A172 (cell line): ENCODE measurements at places on chromosomes 5 and 9.

- DNase-seq, result no peak
Measured at GRCh38 chr5:14237317-14238086, 94.4 kb downstream of the TRIO start.

DNA sequence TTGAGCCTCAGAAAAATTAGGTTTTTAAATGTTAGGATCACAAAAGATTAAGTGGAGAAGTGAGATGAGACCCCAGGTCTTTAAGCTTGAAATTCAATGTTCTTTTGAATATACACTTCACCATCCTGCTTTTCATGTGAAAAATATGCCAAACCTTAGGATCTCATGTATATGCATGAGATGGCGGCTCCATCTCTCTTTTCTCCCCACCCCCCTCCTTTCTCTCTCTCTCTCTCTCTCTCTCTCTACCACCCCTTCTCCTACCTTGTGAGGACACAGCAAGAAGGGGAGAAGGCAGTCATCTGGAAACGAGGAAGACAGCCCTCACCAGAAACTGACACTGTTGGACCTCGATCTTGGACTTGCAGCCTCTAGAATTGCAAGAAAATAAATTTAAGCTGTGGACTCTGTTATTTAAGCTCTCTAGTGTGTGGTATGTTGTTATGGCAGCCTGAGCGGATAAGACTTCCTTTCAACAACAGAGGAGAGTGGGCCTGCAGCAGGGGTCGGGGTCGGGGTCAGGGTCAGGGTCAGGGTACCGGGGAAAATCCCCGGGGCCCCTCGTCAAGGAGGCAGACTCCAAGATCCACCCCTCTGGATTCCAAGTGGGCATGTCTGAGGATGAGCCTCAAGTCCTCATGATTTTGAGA is 16.4 kb upstream of the ALDH1B1 start:
- no peak for DNase-seq

GRCh38 chr9:131867611-131868192 is 127.8 kb upstream of the RAPGEF1 start:
- DNase-seq, result no peak

- no peak for DNase-seq
Measured at GRCh38 chr5:170476704-170477103, 27.1 kb upstream of the KCNIP1 start.

DNA sequence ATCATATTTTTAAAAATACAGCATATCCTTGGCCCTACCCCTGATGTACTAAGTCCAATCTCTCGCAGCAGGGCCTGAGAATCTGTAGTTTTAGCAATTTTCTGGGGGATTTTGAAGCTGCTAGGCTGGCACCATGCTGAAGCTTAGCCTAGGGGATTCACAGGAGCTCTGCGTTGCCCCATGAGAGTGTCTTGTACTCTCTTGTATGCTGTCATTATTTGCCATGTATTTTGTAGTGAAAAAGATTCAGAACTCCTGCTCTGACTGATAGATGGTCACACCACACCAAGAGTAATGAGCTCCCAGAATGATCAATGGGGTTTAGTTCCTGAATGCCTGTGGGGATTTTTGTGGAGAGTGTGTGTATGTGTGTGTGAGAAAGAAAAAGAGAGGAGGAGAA is 20.7 kb upstream of the TRMT10B start:
- DNase-seq, result no peak
